ENCODE measurements at places on chromosomes 11 and 22.

GRCh38 chr11:122422682-122423081, 232.8 kb upstream of the UBASH3B start:
- H3K4me1 ChIP-seq = no peaks in the 10 kb centered on the region
- H3K4me3 ChIP-seq = no peak overlapping the region
- peaks cover 1% of the 10 kb centered on the region for H3K27me3 ChIP-seq
- no peaks in the 10 kb centered on the region for H3K36me3 ChIP-seq
- no peak for DNase-seq

GRCh38 chr11:22331771-22332170, 6.4 kb upstream of the SLC17A6 start:
- H3K4me1 ChIP-seq = no peaks in the 10 kb centered on the region
- H3K27ac ChIP-seq = no peak overlapping the region
- no peaks in the 10 kb centered on the region for H3K27me3 ChIP-seq
- H3K36me3 ChIP-seq = no peaks in the 10 kb centered on the region

DNA sequence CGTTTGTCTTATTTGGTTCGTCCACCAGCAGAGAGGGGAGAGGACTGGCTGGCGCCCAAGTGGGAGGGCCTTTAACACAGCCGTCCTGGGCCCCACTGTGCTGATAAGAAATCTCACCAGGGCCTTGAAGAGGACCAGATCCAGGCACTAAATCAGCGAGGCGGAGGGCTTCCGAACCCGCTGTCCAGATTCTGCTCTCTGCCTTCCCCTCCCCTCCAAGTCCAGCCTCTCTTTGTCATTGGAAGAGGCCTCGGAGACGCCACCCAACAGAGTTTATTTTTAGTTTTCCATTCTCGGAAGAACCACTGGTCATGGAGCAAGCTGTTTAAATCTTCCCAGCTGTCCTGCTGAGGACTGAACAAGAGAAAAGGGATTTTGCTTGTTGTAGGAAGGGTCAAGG, 9.3 kb upstream of the FXYD6 start:
- no peaks in the 10 kb centered on the region for H3K4me1 ChIP-seq
- H3K4me3 ChIP-seq = no peak overlapping the region
- DNase-seq = no peak
- H3K27me3 ChIP-seq = no peaks in the 10 kb centered on the region
- H3K36me3 ChIP-seq = no peaks in the 10 kb centered on the region

DNA sequence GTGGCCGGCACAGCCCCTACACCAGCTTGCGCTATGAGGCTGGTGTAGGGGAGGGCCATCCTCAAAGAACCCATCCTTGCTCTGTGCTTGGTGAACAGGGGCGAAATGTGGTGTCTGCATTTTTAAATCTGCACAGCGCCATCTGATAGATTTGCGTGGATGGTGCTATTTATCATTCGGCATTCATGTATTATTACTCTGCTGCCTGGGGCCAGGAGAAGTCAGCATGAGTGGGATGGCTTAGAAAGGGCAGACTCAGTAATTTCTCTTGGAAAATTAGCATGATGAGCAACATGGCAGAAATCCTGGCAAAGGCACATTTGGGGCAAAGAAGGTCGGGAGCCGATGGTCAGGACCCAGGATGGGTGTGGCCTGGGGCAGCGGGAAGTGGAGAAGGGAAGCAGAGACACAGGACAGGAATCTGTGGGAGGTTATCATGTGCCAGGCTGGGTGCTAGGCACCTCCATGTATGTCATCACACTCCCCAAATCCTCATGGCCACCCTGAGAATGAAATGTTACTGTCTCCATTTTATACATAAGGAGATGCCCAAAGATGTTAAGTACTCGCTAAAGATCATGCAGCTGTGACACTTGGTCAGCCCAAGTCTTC, 149.0 kb downstream of the CEP164 start:
- no peak overlapping the region for H3K27ac ChIP-seq
- H3K4me3 ChIP-seq = no peak overlapping the region
- H3K4me1 ChIP-seq = peaks cover 14% of the 10 kb centered on the region
- no peak for DNase-seq
- no peaks in the 10 kb centered on the region for H3K36me3 ChIP-seq

- no peak for DNase-seq
- H3K4me1 ChIP-seq = no peaks in the 10 kb centered on the region
- no peaks in the 10 kb centered on the region for H3K27me3 ChIP-seq
- H3K4me3 ChIP-seq = no peak overlapping the region
These were observed 4.5 kb downstream of the OR5B21 start for GRCh38 chr11:58503361-58503856.

DNA sequence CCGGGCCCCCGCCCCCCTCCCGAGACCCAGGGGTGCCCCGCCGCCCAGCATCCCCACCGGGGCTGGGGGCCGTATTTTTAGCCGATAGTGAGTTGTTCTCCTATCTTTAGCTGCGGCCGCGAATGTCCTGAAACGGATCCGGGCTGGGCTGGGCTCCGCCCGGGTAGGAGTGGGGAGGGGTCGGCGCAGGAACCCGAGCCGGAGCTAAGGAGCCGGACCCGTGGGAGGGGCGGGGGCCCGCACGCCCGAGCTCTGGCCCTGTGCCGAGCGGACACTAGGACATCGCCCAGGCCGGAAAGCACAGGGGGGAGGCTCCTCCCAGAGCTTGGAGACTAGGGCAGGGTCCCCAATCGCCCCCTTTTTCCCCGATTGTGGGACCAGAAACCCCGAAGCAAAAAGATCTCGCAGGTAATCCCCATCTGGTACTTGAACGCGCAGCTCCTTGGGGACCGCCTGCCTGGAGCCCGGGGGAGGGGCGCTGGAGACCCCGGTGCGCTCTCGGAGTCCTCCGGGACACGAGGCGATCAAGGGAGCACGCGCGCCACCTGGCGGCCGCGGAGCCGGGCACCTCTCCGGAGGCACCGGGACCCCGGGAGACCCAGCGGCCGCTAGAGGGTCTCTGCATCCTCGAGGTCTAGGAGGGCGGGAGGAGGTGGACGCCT, 669 bp downstream of the CDC42EP2 start:
- H3K4me1 ChIP-seq = peaks cover 15% of the 10 kb centered on the region
- H3K27me3 ChIP-seq = no peaks in the 10 kb centered on the region
- peak; percentile 76 for DNase-seq
- no peak overlapping the region for H3K27ac ChIP-seq

GRCh38 chr11:31414338-31414737, 44.7 kb downstream of the DNAJC24 start:
- H3K27me3 ChIP-seq = peaks cover 1% of the 10 kb centered on the region
- no peaks in the 10 kb centered on the region for H3K36me3 ChIP-seq
- no peak overlapping the region for H3K4me3 ChIP-seq
- no peaks in the 10 kb centered on the region for H3K4me1 ChIP-seq

DNA sequence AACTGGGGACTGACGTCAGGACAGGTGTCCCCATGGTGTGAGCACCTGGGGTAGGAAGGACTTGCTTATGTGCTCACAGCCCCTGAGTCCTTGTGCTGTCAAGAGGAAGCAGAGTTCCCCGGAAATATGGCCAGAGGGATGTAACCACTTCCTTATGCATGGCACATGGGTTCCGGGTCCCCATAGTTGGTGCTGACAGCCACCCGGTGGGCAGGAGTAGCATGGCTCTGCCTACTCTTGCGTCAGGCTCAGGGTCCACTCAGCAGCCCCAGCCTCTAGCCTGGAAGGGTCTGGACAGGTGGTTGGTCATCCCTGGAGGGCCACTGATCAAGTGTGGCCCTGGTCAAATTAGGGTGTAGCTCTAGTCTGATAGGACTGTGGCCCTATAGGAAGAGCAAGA, 42.8 kb upstream of the CCND1 start:
- H3K4me1 ChIP-seq = peaks cover 2% of the 10 kb centered on the region
- no peak overlapping the region for H3K27ac ChIP-seq
- peak; percentile 43 for DNase-seq
- H3K27me3 ChIP-seq = no peaks in the 10 kb centered on the region
- H3K36me3 ChIP-seq = no peaks in the 10 kb centered on the region
- no peak overlapping the region for H3K4me3 ChIP-seq

All from H1 (cell line).